A549 treated with Hydrocortisone at 1 μM for 4 hours (cell line): ENCODE measurements at places on chromosomes 4 and X. TPM values are rescaled to one million over a fixed set of nuclear protein-coding genes. Genes with fewer than 3 reads are reported as not detected.

Gene BEND2
- not detected in 5 replicates for total RNA-seq

Gene RHOH
- 0.09 to 0.32 TPM (median 0.21 TPM) in 5 replicates for total RNA-seq

Gene IRS4
- total RNA-seq = 0.03 to 0.05 TPM in 2 of 5 replicates, not detected in the others

Gene TRAM1L1
- total RNA-seq = 0.33 to 0.86 TPM (median 0.52 TPM) in 5 replicates

Gene CNGA1
- not detected in 5 replicates for total RNA-seq

Gene CBR4
- total RNA-seq = 3.6 to 5.0 TPM (median 4.4 TPM) in 5 replicates

Gene FGFBP2
- total RNA-seq = 0.12 to 0.39 TPM (median 0.31 TPM) in 5 replicates

Gene CTAG1B
- total RNA-seq = not detected in 5 replicates

Gene TCEAL4
- total RNA-seq = 111 to 157 TPM (median 119 TPM) in 5 replicates

Gene GPR82
- not detected in 5 replicates for total RNA-seq

Gene SSX3
- not detected in 5 replicates for total RNA-seq

Gene TMPRSS11A
- total RNA-seq = not detected in 5 replicates

Gene GRID2
- not detected in 5 replicates for total RNA-seq

Gene POLN
- 0.45 to 0.91 TPM (median 0.77 TPM) in 5 replicates for total RNA-seq

Gene ARHGAP36
- not detected in 5 replicates for total RNA-seq

Gene AKAP4
- 0.10 TPM in 1 of 5 replicates, not detected in the others for total RNA-seq

Gene MAGEB2
- total RNA-seq = not detected in 5 replicates

Gene CSN1S1
- not detected in 5 replicates for total RNA-seq

Gene HPGD
- total RNA-seq = 71.1 to 89.7 TPM (median 80.0 TPM) in 5 replicates

Gene PCSK1N
- total RNA-seq = 12.9 to 50.9 TPM (median 44.9 TPM) in 5 replicates

Gene SULT1E1
- not detected in 5 replicates for total RNA-seq
